ENCODE measurements at places on chromosomes 1 and 21.
A peak's percentile ranks its signal among the peaks of the same experiment; 100 is the strongest.

- DNase-seq: no peak
- H3K36me3 ChIP-seq: no peaks in the 10 kb centered on the region
- H3K4me3 ChIP-seq: peak overlapping the region; percentile 31
- H3K4me1 ChIP-seq: peaks cover 8% of the 10 kb centered on the region
- H3K27me3 ChIP-seq: no peaks in the 10 kb centered on the region
Measured at GRCh38 chr1:29259802-29260441, 23.6 kb downstream of the PTPRU start.

GRCh38 chr1:158124034-158124433, 56.7 kb upstream of the CD1D start:
- no peak overlapping the region for H3K27ac ChIP-seq
- peaks cover 24% of the 10 kb centered on the region for H3K27me3 ChIP-seq
- no peak for DNase-seq
- H3K36me3 ChIP-seq: no peaks in the 10 kb centered on the region

DNA sequence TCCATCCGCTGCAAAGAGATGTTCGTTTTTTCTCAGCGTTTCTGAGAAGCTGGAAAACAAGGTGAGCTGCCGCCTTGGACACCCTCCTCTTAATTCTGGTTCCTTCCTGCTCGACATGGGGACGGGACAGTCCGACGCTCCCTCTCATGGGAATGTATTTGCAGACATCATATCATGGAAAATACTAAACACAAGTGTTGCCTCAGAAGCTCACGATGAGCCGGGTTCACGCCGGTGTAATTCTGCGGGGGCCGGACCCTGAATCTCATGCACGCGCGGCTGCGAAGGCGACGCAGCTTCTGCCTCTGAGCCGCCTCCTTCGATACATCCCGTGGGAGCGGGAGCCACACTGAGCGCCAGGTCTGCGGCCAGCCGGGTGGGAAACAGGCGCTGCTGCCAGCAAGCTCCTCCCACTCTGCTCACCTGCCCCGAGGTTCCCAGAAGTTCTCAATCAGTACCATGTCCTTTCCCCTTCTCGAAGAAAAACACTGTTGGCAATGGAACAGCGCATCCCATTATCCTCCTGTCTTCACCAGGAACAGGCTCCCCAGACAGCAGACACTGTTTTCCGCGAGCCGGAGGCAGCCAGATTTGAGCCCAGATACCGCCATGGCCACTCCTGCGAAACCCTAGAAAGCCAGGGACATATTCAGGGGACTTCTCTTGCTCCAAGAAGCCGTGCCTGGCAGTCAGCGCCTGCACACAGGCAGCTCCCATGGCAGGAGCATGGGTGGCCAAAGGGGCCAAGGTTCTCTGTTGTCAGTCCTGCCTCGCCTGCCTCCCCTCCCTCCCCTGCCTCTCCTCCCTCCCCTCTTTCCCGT, 98.0 kb downstream of the WDR4 start:
- H3K4me1 ChIP-seq: peaks cover 5% of the 10 kb centered on the region
- no peaks in the 10 kb centered on the region for H3K27me3 ChIP-seq

- no peaks in the 10 kb centered on the region for H3K27me3 ChIP-seq
- H3K27ac ChIP-seq: no peak overlapping the region
- no peak overlapping the region for H3K4me3 ChIP-seq
Measured at GRCh38 chr1:36137776-36138175, 11.5 kb downstream of the TRAPPC3 start.

DNA sequence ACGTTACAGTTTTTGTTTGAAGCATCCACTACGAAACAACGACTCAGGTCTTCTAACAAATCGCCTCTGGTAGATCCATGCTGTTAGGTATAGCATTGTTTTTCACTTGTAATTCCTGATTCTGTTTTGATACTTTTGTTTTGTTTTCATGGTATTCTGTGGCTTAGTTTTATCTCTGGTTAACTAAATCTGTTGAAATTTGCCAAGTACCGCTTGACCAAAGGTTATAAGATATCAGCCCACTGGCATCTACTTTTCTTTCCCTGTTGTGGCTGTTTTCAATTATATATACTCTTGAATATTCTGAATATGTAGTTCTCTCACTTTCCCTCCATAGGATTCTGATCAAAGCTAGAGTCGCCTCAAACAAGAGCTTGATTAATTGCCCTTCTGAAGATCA, 274.8 kb upstream of the C1orf105 start:
- H3K27ac ChIP-seq: peak overlapping the region; percentile 59
- peak overlapping the region; percentile 66 for H3K4me3 ChIP-seq
- no peaks in the 10 kb centered on the region for H3K36me3 ChIP-seq
- H3K4me1 ChIP-seq: peaks cover 25% of the 10 kb centered on the region
- no peak for DNase-seq
- no peaks in the 10 kb centered on the region for H3K27me3 ChIP-seq

- no peak overlapping the region for H3K27ac ChIP-seq
- H3K4me1 ChIP-seq: peaks cover 2% of the 10 kb centered on the region
- DNase-seq: no peak
- H3K36me3 ChIP-seq: no peaks in the 10 kb centered on the region
- H3K27me3 ChIP-seq: no peaks in the 10 kb centered on the region
- H3K4me3 ChIP-seq: no peak overlapping the region
Measured at GRCh38 chr1:36440044-36440443, 10.2 kb downstream of the OSCP1 start.

GRCh38 chr21:33281096-33281652, 15.0 kb downstream of the IL10RB start:
- no peak for DNase-seq
- no peak overlapping the region for H3K4me3 ChIP-seq
- H3K36me3 ChIP-seq: peaks cover 8% of the 10 kb centered on the region
- no peaks in the 10 kb centered on the region for H3K4me1 ChIP-seq

DNA sequence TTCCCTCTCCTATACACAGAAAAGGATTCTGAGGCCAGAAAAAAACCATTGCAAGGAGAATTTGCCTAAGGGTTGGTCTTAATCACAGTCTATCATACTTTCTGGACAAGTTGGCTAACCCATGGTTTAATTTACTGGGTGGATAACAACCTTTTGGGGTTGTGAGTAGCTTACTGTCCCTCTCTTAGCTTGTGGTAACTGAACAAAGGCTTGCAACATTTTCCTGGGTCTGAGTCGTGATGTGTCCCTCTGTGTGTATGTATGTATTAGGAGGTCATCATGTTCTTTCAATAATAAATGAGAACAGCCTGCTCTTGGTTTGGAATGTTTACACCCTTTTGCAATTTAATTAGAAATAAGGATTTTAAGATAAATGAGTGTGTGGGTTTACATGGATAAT, 36.7 kb downstream of the PAPPA2 start:
- H3K36me3 ChIP-seq: no peaks in the 10 kb centered on the region
- no peaks in the 10 kb centered on the region for H3K4me1 ChIP-seq
- no peak overlapping the region for H3K27ac ChIP-seq
- no peaks in the 10 kb centered on the region for H3K27me3 ChIP-seq

DNA sequence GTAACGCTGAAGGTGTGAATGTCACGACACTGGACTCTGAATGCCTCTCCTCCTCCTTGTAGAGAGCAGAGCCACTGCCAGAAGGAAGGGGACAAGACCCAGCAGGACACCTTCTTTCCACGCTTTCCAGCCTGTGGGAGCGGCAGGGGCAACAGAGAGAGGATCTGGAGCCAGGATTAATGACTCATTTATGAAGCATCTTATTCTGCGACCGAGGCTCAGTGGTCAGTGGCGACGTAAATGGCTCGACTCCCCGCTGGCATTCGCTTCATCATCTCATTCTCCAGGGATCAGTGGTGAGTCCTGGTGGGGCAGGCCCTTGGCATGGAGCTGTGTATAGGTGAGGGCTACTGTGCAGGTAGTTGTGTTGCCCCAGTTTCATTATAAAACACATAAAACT, 4.6 kb downstream of the SLC37A1 start:
- peaks cover 21% of the 10 kb centered on the region for H3K4me1 ChIP-seq
- H3K36me3 ChIP-seq: no peaks in the 10 kb centered on the region
- no peak overlapping the region for H3K4me3 ChIP-seq
- no peaks in the 10 kb centered on the region for H3K27me3 ChIP-seq

DNA sequence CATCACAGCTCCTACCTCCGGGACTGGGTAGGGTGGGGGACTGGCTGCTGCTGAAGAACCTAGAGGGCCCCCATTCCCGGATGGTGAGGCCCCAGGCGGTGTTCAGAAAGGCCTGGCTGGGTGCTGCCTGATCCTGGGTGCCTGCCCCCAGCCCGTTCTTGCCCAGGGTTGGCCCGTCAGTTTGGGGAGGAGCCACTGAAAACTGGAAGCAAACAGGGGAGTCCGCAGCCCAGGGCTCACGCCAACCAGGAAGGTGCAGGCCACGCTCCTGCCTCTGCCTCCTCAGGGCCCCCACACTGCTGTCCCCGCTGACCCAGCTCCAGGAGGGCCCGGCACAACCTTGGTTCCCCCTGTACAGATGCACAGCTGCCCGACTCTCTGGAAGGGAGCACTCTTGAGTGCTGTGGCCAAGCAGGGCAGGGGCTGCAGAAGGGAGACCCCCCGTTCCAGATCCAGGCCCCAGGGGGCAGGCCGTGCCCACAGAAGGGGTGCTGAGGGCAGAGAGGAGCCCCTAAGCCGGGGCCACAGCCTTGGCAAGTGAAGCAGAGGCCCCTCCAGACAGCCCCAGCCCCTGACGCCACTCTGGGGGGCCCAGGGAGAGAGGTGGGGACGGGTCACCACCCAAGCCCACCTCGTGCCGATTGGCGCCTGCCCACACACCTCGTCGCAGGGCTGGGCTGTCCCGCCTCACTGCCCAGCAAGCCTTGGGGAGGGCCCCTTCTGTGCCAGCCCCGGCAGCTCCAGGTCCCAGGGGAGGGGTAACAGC, 5.5 kb downstream of the C1QTNF12 start:
- DNase-seq: no peak
- peaks cover 50% of the 10 kb centered on the region for H3K4me1 ChIP-seq
- H3K4me3 ChIP-seq: no peak overlapping the region
- H3K27ac ChIP-seq: no peak overlapping the region

- no peaks in the 10 kb centered on the region for H3K36me3 ChIP-seq
- no peak overlapping the region for H3K4me3 ChIP-seq
- no peak overlapping the region for H3K27ac ChIP-seq
- peaks cover 35% of the 10 kb centered on the region for H3K4me1 ChIP-seq
Measured at GRCh38 chr21:33856893-33857527, 58.6 kb downstream of the ATP5PO start.

DNA sequence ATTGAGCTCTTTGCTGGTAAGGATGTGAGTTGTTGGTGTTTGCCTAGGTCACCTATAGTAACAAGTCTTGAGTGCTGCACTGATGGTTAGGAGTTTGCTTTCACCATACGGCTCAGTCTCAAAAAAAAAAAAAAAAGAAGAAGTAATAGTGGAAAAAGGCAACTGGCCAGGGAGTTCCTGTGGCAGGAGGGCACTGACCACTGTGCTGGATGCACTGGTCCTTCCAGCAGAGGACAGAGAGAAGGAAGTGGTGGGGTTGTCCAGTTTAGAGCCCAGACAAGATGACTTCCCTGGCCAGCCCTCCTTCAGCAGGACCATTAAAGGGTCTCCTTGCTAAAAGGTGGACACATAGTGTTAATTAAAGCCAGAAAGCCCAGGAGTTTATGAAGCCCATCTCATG, 11.9 kb upstream of the PTCH2 start:
- peaks cover 55% of the 10 kb centered on the region for H3K36me3 ChIP-seq
- H3K27ac ChIP-seq: no peak overlapping the region
- no peak for DNase-seq
- no peaks in the 10 kb centered on the region for H3K27me3 ChIP-seq

- H3K4me1 ChIP-seq: no peaks in the 10 kb centered on the region
- no peak overlapping the region for H3K27ac ChIP-seq
- H3K36me3 ChIP-seq: no peaks in the 10 kb centered on the region
Measured at GRCh38 chr1:231566496-231566895, 38.0 kb downstream of the TSNAX start.

- no peak overlapping the region for H3K4me3 ChIP-seq
- no peaks in the 10 kb centered on the region for H3K27me3 ChIP-seq
- peak overlapping the region; percentile 71 for H3K27ac ChIP-seq
- H3K36me3 ChIP-seq: peaks cover 44% of the 10 kb centered on the region
- peaks cover 66% of the 10 kb centered on the region for H3K4me1 ChIP-seq
Measured at GRCh38 chr1:215590779-215591491, 23.8 kb downstream of the KCTD3 start.

GRCh38 chr1:20216574-20216973, 30.3 kb upstream of the PLA2G2C start:
- no peaks in the 10 kb centered on the region for H3K36me3 ChIP-seq
- DNase-seq: no peak
- H3K27ac ChIP-seq: no peak overlapping the region
- no peak overlapping the region for H3K4me3 ChIP-seq

DNA sequence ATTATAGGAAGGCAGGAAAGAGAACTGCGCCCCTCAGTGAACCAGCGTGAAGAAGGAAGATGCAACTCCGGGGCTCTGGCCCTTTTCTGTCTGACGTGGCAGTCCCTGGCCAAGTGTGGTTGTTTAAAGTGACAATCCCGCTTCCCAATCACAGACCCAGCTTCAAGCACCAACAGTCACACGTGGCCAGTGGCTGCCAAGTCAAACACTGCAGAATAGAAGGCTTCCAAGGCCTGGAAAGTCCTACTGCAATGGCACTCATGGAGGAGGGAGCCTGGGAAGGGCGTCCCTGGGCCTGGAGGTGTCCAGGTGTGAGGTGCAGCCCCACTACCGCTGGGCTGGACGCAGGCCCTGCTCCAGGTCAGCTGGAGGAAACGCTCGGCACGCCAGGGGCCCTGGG, 143.8 kb downstream of the CASZ1 start:
- no peak for DNase-seq
- peaks cover 100% of the 10 kb centered on the region for H3K36me3 ChIP-seq
- H3K4me3 ChIP-seq: no peak overlapping the region
- H3K27me3 ChIP-seq: no peaks in the 10 kb centered on the region
- peaks cover 23% of the 10 kb centered on the region for H3K4me1 ChIP-seq
- no peak overlapping the region for H3K27ac ChIP-seq

- no peaks in the 10 kb centered on the region for H3K36me3 ChIP-seq
- no peak for DNase-seq
- H3K27ac ChIP-seq: peak overlapping the region; percentile 80
Measured at GRCh38 chr1:15417059-15417934, 7.6 kb downstream of the EFHD2 start.

Measured in esophagus squamous epithelium (tissue), 5 donors.